AG04449 (cell line): ENCODE measurements at places on chromosomes 12 and 14.

DNA sequence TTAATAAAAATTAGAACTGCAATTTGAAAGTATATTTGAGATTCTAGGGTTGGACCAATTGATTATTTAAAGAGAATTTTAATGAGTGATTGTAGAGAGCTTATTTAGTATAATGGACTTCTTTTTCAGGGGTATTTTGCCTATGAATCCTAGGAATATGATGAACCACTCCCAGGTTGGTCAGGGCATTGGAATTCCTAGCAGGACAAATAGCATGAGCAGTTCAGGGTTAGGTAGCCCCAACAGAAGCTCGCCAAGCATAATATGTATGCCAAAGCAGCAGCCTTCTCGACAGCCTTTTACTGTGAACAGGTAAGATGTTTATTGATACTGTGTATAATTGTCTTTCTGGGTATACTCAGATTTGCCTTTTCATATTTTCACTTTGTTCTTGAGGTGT is 35.9 kb upstream of the KCNMB4 start:
- DNase-seq = no peak

- peak; percentile 91 for DNase-seq
These were observed 29.8 kb upstream of the CCT2 start for GRCh38 chr12:69555461-69555860.

- no peak for DNase-seq
These were observed 268.5 kb upstream of the USP15 start for GRCh38 chr12:61991661-61992060.

DNA sequence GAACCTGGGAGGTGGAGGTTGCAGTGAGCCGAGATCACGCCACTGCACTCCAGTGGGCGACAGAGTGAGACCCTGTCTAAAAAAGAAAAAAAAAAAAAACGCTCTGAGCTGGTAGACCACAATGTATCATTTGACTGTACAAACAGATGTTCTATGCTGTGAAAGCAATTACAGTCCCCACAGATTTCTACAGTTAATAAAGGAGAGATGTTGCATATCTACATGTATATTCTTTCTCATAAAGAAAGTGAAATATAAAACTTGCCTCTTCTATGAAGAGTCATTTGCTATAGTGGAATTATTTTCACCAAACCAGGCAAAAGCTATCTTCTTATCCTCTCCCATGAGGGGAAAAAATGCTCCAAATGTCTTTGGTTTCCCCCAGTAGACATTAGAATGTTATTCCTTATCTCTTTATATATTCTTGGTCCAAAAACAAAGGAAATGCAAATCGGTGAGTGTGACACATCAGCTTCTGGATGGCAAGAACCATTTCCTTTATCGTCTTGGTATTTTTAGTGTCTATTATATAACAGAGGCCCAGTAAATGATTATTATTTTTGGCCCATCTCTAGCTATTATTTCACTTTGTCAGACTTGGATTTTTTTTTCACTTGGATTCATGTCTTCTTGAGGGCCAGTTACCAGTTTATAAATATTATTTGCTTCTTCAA is 230.4 kb downstream of the SSPN start:
- no peak for DNase-seq

- no peak for DNase-seq
These were observed 86.4 kb downstream of the DDX51 start for GRCh38 chr12:132057691-132058090.

DNA sequence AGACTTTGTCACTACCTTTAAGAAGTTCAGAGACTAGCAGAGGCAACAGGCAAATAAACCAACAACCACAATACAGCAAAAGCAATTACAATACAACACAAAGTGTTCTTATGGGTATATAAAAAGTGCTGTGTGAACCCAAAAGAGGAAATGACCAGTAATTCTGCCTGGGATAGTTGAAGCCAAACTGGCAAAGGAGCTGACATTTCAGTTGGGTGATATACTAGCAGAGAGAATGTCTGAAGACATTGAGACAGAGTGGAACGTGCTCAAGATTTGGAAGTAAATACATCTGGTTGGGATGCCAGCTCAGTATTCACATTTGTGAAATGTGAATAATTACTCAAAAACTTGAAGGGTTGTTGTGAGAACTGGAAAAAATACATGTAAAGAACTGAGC is 80.6 kb upstream of the GTF2A1 start:
- no peak for DNase-seq

GRCh38 chr12:117377758-117378157 is 16.3 kb upstream of the NOS1 start:
- no peak for DNase-seq

DNA sequence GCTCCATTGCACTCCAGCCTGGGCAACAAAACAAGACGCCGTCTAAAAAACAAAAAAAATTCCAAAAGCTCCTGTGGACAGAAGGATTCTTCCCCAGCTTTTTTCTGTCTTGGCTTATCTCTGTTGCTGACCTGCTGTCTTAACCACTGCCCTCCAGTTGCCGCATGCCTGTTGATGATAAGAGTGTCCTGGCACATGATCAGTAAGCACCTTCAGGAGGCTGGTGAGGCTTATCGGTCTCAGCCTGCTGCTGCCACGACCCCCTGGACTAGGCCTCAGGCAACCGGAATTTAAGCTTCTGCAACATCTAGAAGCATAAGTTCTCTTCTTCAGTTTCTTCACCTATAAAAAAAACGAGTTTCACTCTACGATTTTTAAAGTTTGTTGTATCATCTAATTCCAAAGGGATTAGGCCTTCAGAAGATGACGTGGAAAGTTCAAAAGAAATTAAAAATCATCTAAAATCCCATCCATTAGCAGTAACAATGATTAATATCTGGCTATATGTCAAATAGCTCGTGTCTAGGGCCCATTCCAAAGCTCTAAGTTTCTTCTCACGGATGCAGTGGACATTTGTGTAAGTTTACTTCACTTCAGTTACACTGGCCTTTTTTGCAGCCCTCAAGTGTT is 46.4 kb downstream of the RESF1 start:
- DNase-seq = no peak
